ENCODE measurements at places on chromosomes 6 and 20. TPM values are rescaled to one million over a fixed set of nuclear protein-coding genes. Genes with fewer than 3 reads are reported as not detected.

AGER gene
- not detected for total RNA-seq

PRICKLE4 gene
- 0.52 TPM for total RNA-seq

WFDC12 gene
- total RNA-seq = not detected

F13A1 gene
- not detected for total RNA-seq

PRND gene
- not detected for total RNA-seq

CRISP3 gene
- not detected for total RNA-seq

NKX2-4 gene
- total RNA-seq = not detected

MEP1A gene
- not detected for total RNA-seq

LTB gene
- 7.0 TPM for total RNA-seq

CTSZ gene
- 244 TPM for total RNA-seq

DLK2 gene
- total RNA-seq = 1.3 TPM

SERINC1 gene
- 314 TPM for total RNA-seq

MOXD1 gene
- 53.5 TPM for total RNA-seq

RSPO3 gene
- 0.17 TPM for total RNA-seq

Measured in renal cortical epithelial cell (primary cell).